ENCODE measurements at places on chromosomes 4 and X.
A peak's percentile ranks its signal among the peaks of the same experiment; 100 is the strongest.

GRCh38 chr4:10810411-10810810 lies 125.8 kb upstream of the CLNK start:
- DNase-seq: no peak

- DNase-seq: no peak
Observed at GRCh38 chr4:55801498-55801897, 18.1 kb upstream of the EXOC1L start.

- no peak for DNase-seq
Observed at GRCh38 chrX:133314281-133314680, 96.1 kb upstream of the TFDP3 start.

GRCh38 chr4:153468587-153468986 lies 2.4 kb downstream of the TMEM131L start:
- no peak for DNase-seq

DNA sequence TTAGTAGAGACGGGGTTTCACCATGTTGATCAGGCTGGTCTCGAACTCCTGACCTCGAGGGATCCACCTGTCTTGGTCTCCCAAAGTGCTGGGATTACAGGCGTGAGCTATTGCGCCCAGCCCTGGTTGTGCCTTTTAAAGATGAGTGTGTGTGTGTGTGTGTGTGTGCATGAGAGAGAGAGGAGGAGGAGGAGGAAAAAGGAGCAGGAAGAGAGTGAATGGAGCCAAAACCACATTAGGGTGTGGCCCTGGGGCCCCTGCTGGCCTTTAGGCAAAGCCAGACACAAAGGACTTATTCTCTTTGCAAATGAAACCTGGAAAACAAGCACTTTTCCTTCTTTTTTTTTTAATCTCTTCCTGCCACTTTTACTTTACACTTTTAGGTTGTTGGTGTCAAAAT lies 48.2 kb upstream of the KLF3 start:
- no peak for DNase-seq

GRCh38 chr4:5890063-5890727 lies 2.7 kb downstream of the CRMP1 start:
- no peak for DNase-seq

DNA sequence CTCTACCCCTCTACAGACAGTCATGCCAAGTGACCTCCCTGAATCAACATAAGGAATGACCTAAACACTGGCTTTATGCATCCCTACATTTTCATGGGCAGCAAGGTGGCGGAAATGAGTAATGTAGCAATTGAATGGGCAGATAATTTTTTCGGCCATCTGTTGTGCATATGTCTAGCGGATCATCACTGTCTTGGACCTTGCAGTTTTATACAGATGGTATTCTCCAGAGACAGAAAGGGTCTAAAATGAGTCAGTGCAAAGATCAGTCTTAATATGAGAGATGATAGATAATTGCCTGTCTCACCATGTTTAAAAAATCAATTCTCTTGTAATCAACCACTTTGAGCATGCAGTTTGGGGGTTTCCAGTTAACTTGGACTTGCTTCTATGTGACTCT lies 177.3 kb upstream of the DKK2 start:
- DNase-seq: no peak

- DNase-seq: no peak
Observed at GRCh38 chrX:108275732-108276131, 162.5 kb downstream of the COL4A6 start.

- DNase-seq: no peak
Observed at GRCh38 chr4:124053872-124054538, 657.4 kb downstream of the SPRY1 start.

- DNase-seq: peak; percentile 95
Observed at GRCh38 chr4:152485726-152486276, 50.1 kb downstream of the FBXW7 start.

- no peak for DNase-seq
Observed at GRCh38 chr4:166655231-166655630, 579.1 kb downstream of the SPOCK3 start.

- DNase-seq: no peak
Observed at GRCh38 chr4:105990933-105991332, 95.7 kb downstream of the NPNT start.

- DNase-seq: no peak
Observed at GRCh38 chr4:182454440-182455013, 211.3 kb downstream of the TENM3 start.

DNA sequence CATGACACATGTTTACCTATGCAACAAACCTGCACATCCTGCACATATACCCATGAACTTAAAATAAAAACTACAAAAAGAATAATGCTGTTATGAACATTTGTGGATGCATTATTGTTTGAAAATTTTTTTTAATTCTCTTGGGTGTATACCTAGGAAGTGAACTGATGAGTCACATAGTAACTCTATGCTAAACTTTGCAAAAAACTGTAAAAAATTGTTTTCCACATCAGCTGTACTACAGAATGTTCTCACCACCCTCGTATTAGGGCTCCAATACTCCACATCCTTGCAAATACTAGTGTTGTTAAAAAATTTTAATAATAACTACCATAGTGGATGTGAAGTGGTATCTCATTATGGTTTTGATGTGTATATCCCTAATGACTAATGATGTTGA lies 33.3 kb upstream of the ZNF280C start:
- no peak for DNase-seq

GRCh38 chr4:3243136-3243780 lies 5.7 kb upstream of the MSANTD1 start:
- no peak for DNase-seq

DNA sequence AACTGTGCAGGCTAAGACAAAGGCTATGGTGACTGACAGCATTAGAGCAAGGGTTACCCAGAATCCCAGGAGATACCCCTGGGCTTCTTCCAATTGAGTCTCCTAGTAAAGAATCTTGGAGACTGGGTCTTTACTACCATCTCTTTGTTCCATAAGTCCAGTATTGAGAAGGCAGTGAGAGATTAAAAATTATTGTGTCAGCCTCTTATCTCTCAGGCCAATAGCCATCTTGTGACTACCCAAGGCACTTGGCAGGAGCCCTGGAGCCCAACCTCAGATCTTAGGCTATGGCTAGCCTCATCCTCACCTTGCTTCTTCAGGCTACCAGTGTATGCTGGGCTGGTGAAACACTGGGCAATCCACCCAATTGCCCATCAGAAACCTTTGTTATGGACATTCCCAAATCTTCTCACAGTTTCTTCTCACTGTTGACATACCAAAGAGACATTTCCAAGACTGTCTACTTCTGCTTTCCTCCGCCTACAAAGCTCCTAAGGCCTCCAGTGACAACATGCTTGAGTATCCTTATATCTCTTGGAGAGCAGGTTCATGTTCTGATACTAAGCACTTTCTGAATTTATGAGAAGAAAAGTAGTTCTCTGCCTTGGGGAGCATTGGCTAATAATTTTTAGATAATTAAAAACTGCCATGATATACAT lies 76.3 kb upstream of the STIM2 start:
- no peak for DNase-seq

DNA sequence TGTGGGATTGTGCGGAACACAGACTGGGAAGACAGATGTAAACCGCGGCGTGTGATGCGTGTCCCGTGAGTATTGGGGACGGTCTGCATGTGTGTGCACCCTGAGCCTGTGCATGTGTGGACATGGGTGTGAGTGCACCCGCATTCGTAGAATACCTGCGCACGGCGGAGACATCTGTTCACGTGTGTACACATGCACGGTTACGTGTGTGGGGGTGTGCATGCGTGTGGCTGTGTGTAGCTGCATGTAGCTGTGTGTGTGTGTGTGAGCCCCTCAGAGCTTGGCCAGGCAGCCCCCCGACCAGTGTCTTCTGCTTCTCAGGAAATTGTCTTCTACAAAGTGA lies 19.6 kb downstream of the ATP5ME start:
- no peak for DNase-seq

- DNase-seq: no peak
Observed at GRCh38 chr4:186936496-186937375, 213.1 kb upstream of the FAT1 start.

DNA sequence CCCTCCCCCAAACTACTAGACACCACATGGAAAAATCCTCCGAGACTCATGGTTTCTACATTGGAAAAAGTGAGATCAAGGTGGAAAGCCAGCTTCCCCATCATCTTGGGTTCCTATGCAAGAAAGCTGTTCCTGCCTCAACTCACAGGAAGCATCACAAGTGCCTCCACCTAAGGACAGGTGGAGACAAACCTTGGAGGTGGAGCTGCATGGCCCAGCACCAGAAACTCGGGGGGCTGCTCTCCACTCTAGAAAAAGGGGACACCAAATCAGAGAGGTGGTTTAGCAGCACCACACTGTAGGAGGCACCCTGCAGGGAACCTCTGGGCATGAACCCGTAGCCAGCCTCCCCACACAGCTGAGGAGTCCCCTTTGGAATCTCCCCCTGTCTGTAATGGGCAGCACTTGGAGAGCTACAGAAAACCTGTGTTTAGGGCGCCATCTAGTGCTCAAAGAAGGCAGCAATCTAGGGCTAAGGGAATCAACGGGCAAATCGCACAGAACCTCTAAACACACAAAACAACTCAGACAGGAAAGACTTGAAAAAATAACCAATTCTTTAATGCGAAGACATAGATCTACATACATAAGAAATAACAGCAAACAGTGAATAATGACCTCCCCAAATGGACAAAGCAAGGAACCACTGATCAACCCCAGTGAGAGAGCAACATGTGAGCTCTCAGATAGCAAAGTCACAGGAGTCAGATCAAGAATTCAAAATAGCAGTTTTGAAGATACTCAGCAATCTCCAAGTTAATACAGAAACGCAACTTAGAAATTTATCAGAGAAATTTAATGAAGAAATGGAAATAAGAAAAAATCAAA lies 37.0 kb upstream of the ZBTB33 start:
- peak; percentile 48 for DNase-seq

DNA sequence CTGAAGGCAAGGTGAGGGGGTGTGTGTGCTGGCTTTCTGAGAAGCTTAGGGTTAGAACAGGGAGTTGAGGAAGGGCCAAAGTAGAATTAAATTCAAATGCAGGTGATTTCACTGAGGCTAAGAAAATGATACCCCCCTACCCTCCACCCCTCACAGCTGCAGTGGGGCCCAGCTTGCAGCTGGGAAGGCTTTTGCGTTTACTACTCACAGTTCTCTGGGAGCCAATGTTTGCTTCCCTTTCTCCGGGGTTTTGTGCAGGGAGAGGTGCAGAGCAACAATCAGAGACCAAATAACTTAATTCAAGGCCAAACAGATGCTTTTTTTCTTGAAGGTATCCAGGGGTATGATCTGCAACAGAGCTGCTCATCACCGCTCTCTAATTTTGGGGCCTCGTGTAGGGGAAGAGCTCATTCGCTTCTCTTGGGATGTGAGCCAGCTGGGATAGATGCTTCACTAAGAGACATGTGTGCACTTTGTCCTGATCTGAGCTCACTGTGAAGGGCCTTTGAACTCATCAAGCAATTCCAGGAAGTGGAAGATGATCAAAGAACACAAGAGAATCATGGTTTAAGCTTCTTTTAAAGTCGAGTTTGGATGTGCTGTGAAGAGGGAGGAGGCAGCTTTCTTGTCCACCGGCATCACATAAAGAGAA lies 122.7 kb upstream of the C1GALT1C1 start:
- DNase-seq: no peak

- DNase-seq: no peak
Observed at GRCh38 chr4:108881986-108882385, 119.1 kb upstream of the ETNPPL start.

GRCh38 chrX:38271154-38271716 lies 50.6 kb upstream of the SRPX start:
- no peak for DNase-seq

GRCh38 chr4:186265683-186266652 lies at the start of gene F11:
Gene F11 (plus strand): TSS chr4:186266189. CDS start chr4:186267137, 948 bp downstream.
- DNase-seq: no peak

DNA sequence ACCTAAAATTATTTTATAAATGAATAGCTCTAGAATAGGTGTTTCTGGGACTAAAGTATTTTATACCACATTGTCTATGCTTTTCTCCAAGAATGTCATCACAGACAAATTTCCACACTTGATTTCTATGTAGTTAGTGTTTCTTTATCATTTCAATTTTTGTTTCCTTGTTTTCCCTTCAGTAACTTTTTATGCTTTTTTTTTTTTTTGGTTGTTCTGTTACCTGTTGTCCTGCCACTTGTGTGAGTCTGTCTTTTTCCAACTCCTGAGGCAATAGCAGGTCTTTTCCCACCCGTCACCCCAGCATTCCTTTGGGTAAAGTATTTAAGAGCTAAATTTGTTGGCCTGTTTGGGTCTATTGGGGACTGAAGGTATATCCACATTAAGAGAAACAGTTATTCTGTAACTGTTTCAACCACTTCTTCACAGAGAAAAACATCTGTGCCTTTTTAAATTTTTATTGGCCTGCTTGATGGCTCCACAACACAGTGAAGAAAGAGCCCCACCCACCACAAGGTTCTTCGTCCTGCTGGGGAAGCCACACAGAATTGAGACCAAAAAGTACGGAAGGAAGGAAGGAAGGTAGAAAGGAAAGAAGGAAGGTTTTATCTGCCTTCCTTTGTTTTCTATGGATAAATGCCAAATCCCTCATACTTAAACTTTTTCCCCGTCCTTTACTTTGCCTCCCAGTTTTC lies 17.7 kb upstream of the GPC3 start:
- no peak for DNase-seq

Measured in T-helper 1 cell (primary cell).